T-helper 17 cell (primary cell): ENCODE measurements at places on chromosomes 13 and 19. TPM values are rescaled to one million over a fixed set of nuclear protein-coding genes. Genes with fewer than 3 reads are reported as not detected.
A peak's percentile ranks its signal among the peaks of the same experiment; 100 is the strongest.

Gene ZNF790
- 2.6 TPM for total RNA-seq

- no peak overlapping the region for H3K27ac ChIP-seq
- peaks cover 3% of the 10 kb centered on the region for H3K4me1 ChIP-seq
- no peak overlapping the region for H3K4me3 ChIP-seq
- H3K27me3 ChIP-seq: peaks cover 50% of the 10 kb centered on the region
- H3K36me3 ChIP-seq: peaks cover 2% of the 10 kb centered on the region
- no peak for DNase-seq
Measured at GRCh38 chr13:112447761-112448603, 71.8 kb downstream of the SPACA7 start.

DNA sequence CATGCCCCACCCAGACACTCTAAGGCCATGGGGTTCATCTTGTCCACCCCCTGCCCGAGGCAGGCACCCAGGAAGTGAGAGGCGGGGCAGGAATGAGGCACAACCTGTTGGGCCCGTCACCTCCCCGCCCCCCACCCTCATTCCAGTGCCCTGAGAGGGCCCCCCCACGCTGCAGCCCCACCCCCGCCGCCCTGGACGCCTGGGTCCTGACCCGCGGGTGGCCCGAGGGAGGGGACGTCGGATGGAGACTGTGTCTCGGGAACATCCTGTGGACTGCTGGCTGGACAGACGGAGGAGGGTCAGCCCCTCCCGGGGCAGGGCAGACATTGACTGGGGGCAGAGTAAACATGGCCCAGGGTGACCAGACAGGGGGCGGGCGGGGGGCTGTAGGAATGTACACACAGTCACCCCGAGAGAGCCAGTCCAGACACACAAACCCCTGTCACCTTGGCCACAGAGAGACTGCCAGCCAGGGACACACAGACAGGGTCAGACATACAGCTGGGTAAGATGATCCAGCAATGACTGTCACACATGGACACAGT, 7.4 kb upstream of the JUNB start:
- H3K4me1 ChIP-seq: peaks cover 21% of the 10 kb centered on the region
- no peaks in the 10 kb centered on the region for H3K27me3 ChIP-seq
- peak overlapping the region; percentile 91 for H3K4me3 ChIP-seq
- DNase-seq: no peak
- H3K27ac ChIP-seq: no peak overlapping the region
- H3K36me3 ChIP-seq: no peaks in the 10 kb centered on the region

DNA sequence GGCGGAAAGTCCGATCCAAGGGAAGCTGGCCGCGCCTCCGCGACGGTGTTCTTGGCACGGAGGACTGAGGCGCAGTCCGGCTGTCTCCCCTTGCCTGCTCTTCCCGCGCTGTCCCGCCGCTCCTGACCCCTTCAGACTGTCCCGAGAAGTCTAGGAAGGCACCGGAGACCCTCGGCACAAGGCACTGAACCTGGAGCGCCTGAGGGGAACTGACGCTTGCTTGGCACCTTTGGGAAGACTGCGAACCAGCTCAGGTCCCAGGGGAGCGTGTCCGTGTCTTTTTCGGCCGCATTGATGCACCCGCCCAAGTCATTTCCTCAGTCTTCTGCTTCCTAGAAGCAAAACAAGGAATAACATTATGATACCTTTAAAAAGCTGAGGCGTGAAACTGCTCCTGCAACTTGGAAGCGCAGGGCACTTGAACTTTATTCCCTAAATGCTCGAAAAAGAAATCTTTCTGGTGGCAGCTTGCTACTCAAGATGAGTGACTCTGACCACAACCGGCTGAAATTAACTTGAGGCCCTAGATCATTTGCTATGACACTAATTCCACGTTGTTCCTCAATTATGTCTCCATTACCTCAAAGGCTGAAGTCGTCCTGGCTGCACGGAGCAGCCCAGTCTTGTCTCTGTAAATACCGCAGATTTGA, 735 bp upstream of the FLT1 start:
- no peak overlapping the region for H3K27ac ChIP-seq
- peak overlapping the region; percentile 61 for H3K4me3 ChIP-seq
- H3K4me1 ChIP-seq: no peaks in the 10 kb centered on the region
- H3K27me3 ChIP-seq: peaks cover 65% of the 10 kb centered on the region
- peaks cover 8% of the 10 kb centered on the region for H3K36me3 ChIP-seq

DNA sequence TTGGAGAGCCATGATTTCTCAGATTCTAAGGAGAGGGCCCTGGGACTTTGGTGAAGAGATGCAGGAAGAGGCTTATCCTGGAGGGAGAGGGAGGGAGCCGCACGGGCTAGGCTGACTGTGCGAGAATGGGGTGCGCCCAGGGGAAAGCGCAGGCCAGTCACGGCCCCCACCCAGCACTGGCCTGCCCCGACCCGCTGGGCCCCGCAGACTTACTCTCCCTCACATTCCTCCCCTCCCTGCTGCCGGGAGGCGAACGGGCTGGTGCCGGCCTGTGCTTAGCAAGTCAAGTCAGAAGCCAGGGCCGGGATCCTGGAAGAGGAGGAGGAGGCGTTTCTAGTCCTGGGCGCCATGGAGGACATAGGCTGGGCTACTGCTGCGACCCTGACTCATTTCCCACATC, 120.0 kb downstream of the CRYL1 start:
- H3K36me3 ChIP-seq: no peaks in the 10 kb centered on the region
- no peak overlapping the region for H3K27ac ChIP-seq
- no peaks in the 10 kb centered on the region for H3K27me3 ChIP-seq
- H3K4me1 ChIP-seq: peaks cover 7% of the 10 kb centered on the region
- no peak overlapping the region for H3K4me3 ChIP-seq

Gene RANBP3
- total RNA-seq: 76.8 TPM
